ENCODE measurements at places on chromosomes 5 and 9. TPM values are rescaled to one million over a fixed set of nuclear protein-coding genes. Genes with fewer than 3 reads are reported as not detected.

GRCh38 chr5:59317774-59318205, 575.7 kb downstream of the PDE4D start:
- H3K4me1 ChIP-seq: peaks cover 5% of the 10 kb centered on the region
- H3K36me3 ChIP-seq: no peaks in the 10 kb centered on the region
- H3K4me3 ChIP-seq: no peak overlapping the region
- no peak for DNase-seq
- no peaks in the 10 kb centered on the region for H3K27me3 ChIP-seq
- H3K27ac ChIP-seq: no peak overlapping the region

DNA sequence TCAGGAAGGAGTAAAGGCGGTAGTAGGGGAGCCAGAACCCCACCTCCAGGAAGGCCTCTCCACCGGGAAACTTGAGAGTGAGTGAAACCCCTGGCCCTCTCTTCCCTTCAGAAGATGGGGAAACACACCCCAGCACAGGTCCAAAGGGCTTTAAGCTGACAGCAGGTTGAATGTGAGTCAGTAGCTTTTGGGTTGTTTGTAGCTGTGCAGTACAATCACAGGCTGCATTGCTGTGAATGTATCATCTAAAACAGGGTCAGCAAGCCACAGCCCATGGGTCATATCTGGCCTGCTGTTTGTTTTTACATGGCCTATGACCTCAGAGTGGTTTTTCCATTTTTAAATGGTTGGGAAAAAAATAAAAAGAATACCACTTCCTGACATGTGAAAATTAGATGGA, 10.0 kb downstream of the OTULINL start:
- no peak overlapping the region for H3K27ac ChIP-seq
- peak; percentile 15 for DNase-seq
- no peaks in the 10 kb centered on the region for H3K36me3 ChIP-seq

DNA sequence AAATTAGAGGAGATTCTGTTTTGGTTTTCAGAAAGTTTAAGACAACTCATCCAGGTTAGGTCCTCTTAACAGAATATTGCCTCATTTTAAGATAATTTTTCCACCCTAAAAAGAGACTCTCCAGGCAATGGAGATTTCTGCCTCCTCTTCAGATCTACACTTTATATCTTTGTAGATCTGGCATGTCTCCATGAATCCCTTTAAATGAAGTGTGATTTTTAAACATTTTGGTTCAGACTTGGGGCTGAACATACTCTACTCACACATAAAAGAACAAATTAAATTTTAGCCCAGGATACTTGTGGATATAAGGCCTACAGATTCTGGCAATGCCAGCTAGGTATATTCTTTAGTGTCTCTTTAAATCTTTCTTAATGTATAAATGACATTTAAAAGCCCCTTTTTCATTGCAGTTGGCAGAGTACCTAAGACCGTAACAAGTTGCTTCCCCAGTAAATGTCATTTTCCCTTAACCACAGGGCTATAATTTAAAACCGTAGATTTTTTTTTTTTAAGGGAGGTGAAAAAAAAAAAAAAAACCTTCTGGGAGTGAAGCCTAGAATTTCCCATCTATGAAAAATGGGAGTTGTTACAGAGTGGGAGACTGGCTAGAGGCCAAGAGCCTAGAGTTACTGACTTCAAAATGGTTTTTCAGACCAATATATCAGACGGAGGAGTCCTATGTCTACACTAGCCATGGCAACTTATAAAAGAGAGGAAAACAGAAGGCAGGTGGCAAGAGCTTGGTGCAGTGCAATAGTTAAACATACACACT, 207.8 kb upstream of the TARS1 start:
- DNase-seq: no peak
- H3K27me3 ChIP-seq: no peaks in the 10 kb centered on the region
- no peaks in the 10 kb centered on the region for H3K4me1 ChIP-seq
- H3K27ac ChIP-seq: no peak overlapping the region

GRCh38 chr5:56984445-56984844, 32.5 kb upstream of the MIER3 start:
- no peaks in the 10 kb centered on the region for H3K4me1 ChIP-seq
- H3K27me3 ChIP-seq: peaks cover 14% of the 10 kb centered on the region
- no peaks in the 10 kb centered on the region for H3K36me3 ChIP-seq
- no peak overlapping the region for H3K27ac ChIP-seq
- no peak for DNase-seq

DNA sequence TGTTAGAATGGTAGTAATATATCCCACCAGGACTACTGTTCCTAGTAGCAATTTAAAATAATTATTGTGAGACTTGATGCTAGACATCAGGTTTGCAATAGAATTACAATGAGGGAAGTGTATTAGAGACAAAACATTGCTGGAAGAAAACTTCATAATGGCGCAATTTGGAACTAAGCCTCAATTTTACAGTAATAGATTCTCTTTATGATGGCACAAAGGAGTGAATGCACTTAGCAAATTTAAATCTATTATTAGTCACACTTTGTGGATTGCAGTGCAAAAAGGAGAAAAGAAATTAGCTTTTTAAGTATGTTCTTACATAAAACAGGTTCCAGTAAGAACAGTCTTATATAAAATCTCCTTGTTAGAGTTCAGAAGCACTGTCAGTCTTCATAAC, 358.3 kb downstream of the KIAA0825 start:
- DNase-seq: no peak
- no peak overlapping the region for H3K27ac ChIP-seq
- H3K27me3 ChIP-seq: no peaks in the 10 kb centered on the region
- H3K4me1 ChIP-seq: no peaks in the 10 kb centered on the region
- H3K36me3 ChIP-seq: no peaks in the 10 kb centered on the region

GRCh38 chr5:118548761-118549720, 439.3 kb downstream of the DTWD2 start:
- DNase-seq: peak; percentile 28
- no peaks in the 10 kb centered on the region for H3K27me3 ChIP-seq
- H3K27ac ChIP-seq: no peak overlapping the region
- H3K4me3 ChIP-seq: no peak overlapping the region

GRCh38 chr9:13648676-13649075, 369.2 kb upstream of the MPDZ start:
- H3K27ac ChIP-seq: no peak overlapping the region
- no peak overlapping the region for H3K4me3 ChIP-seq
- no peaks in the 10 kb centered on the region for H3K4me1 ChIP-seq
- no peaks in the 10 kb centered on the region for H3K27me3 ChIP-seq
- no peak for DNase-seq

GRCh38 chr5:63101870-63102269, 523.3 kb downstream of the LRRC70 start:
- H3K27ac ChIP-seq: no peak overlapping the region
- no peaks in the 10 kb centered on the region for H3K27me3 ChIP-seq
- H3K4me1 ChIP-seq: no peaks in the 10 kb centered on the region
- no peak overlapping the region for H3K4me3 ChIP-seq

GRCh38 chr5:132695956-132696355, 22.2 kb downstream of the IL4 start:
- DNase-seq: no peak
- H3K27me3 ChIP-seq: no peaks in the 10 kb centered on the region
- no peak overlapping the region for H3K4me3 ChIP-seq
- H3K27ac ChIP-seq: no peak overlapping the region
- peaks cover 8% of the 10 kb centered on the region for H3K36me3 ChIP-seq
- H3K4me1 ChIP-seq: no peaks in the 10 kb centered on the region

- no peaks in the 10 kb centered on the region for H3K36me3 ChIP-seq
- peak within 1 kb of the TSS; percentile 17 for H3K27ac ChIP-seq
- no peak within 1 kb of the TSS for H3K4me3 ChIP-seq
- H3K27me3 ChIP-seq: no peaks in the 10 kb centered on the region
Measured at GRCh38 chr5:42811591-42812446, at the start of gene SELENOP. SELENOP (minus strand) TSS chr5:42811892; CDS start chr5:42808353, 3,539 bp downstream.

DNA sequence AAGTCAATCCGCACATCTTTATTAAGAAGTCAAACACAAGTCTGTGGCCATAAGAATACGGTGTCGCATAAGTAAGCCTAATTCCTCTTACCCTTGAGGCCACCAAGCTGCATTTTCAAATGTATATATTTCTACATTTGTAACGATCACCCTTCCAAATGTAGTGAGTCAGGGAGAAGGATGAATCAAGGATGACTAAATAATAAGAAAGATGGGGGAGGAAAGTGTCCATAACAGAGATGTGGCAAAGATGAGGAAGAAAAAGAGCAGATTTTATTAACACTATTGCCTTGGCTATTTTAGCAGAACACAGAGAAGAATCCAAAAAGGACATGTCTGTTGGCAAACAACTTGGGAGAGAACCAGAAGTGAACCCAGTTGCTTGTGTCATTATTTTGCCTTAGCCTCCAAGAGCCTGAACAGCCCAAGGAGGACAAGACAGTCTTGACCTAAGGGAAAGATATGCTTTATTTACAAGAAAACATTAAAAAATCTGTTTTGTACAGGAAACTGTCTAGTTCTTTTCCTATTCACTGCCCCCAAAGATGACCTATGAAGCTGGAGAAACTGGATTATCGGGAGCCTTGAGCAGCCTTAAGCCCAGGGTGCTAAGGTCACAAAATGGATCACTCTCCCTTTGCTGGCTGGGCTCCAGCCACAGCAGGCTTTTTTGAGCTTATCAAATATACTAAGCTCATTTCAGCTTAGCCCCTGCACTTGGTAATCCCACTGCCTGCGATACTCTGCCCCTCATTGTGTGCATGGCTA, 101.5 kb downstream of the PLCXD3 start:
- no peaks in the 10 kb centered on the region for H3K36me3 ChIP-seq
- peak; percentile 74 for DNase-seq
- H3K27me3 ChIP-seq: no peaks in the 10 kb centered on the region
- no peak overlapping the region for H3K4me3 ChIP-seq
- peaks cover 8% of the 10 kb centered on the region for H3K4me1 ChIP-seq

GRCh38 chr9:16100537-16101091, 547.8 kb downstream of the CCDC171 start:
- DNase-seq: peak; percentile 71
- no peaks in the 10 kb centered on the region for H3K27me3 ChIP-seq
- peaks cover 22% of the 10 kb centered on the region for H3K4me1 ChIP-seq
- H3K27ac ChIP-seq: peak overlapping the region; percentile 23
- H3K4me3 ChIP-seq: no peak overlapping the region

DNA sequence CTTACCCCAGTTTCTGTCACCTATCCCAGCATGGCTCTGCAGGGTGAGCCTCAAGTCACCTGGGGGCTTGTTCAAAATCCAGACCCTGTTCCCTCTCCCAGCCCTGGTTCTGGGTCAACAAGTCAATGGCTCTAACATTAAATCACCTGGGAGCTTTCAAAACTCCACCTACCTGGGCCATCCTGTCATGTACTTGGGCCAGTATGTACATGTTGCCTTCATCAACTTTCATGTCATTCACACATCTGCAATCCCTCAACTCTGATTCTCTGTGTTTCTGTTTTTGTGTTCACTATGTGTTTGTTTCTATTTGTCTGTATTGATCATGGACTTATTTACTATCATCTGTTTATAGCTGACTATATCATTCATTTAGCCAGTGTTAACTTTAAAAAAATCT, 2.1 kb upstream of the SH3GLB2 start:
- H3K4me3 ChIP-seq: no peak overlapping the region
- peaks cover 11% of the 10 kb centered on the region for H3K4me1 ChIP-seq
- no peaks in the 10 kb centered on the region for H3K27me3 ChIP-seq
- no peak overlapping the region for H3K27ac ChIP-seq
- DNase-seq: no peak

GRCh38 chr5:174146556-174146955, 101.0 kb downstream of the NSG2 start:
- no peaks in the 10 kb centered on the region for H3K36me3 ChIP-seq
- H3K27ac ChIP-seq: no peak overlapping the region
- H3K4me3 ChIP-seq: no peak overlapping the region
- DNase-seq: no peak
- H3K27me3 ChIP-seq: no peaks in the 10 kb centered on the region

DNA sequence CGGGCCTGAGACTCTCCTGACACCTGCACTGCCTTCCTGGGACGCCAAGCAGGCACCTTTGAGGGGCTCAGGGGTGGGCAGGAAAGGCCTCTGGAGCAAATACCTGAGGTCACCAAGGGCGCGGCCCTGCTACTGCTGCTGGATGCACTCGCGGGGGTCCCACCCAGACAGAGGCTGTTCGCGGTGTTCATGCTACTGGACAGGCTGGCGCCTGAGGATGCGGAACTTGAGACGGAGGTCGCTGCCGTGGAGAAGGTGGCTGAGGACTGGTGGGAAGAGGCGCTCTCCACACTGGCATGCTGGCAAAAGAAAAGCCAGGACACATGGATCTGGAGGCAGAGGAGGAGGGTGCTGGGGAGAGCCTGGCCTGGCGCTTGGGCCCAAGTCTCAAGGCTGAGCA, 110.7 kb downstream of the UBE2R2 start:
- no peaks in the 10 kb centered on the region for H3K4me1 ChIP-seq
- H3K4me3 ChIP-seq: no peak overlapping the region
- H3K27me3 ChIP-seq: no peaks in the 10 kb centered on the region
- no peak overlapping the region for H3K27ac ChIP-seq

- H3K4me3 ChIP-seq: no peak overlapping the region
- no peak for DNase-seq
- H3K27ac ChIP-seq: no peak overlapping the region
- H3K27me3 ChIP-seq: no peaks in the 10 kb centered on the region
- H3K36me3 ChIP-seq: peaks cover 1% of the 10 kb centered on the region
Measured at GRCh38 chr9:76116913-76117312, 226.4 kb downstream of the PCSK5 start.

GRCh38 chr9:134192311-134192950, 28.1 kb upstream of the RNU6ATAC start:
- H3K27me3 ChIP-seq: peaks cover 27% of the 10 kb centered on the region
- H3K4me3 ChIP-seq: no peak overlapping the region
- H3K36me3 ChIP-seq: no peaks in the 10 kb centered on the region
- no peak overlapping the region for H3K27ac ChIP-seq
- DNase-seq: no peak
- H3K4me1 ChIP-seq: peaks cover 12% of the 10 kb centered on the region

The STK10 gene
- polyA plus RNA-seq: 18.5 TPM

The GHR gene
- polyA plus RNA-seq: 0.36 TPM

The SV2C gene
- polyA plus RNA-seq: not detected

The CNTNAP3 gene
- 1.2 TPM for polyA plus RNA-seq

The DMXL1 gene
- polyA plus RNA-seq: 8.1 TPM

The EGFLAM gene
- 0.62 TPM for polyA plus RNA-seq
